ENCODE measurements at places on chromosomes 5 and 9. TPM values are rescaled to one million over a fixed set of nuclear protein-coding genes. Genes with fewer than 3 reads are reported as not detected.

GBA2 gene
- polyA plus RNA-seq: 36.9 TPM

DRD1 gene
- 0.41 TPM for polyA plus RNA-seq

TXNDC8 gene
- polyA plus RNA-seq: 0.02 TPM

SH2D3C gene
- polyA plus RNA-seq: 25.1 TPM

QRFP gene
- 0.21 TPM for polyA plus RNA-seq

OLFM1 gene
- polyA plus RNA-seq: 24.5 TPM

NEURL1B gene
- polyA plus RNA-seq: 5.3 TPM

GCNT4 gene
- 20.7 TPM for polyA plus RNA-seq

PCDHGB1 gene
- polyA plus RNA-seq: 0.11 TPM

ENTREP1 gene
- 16.1 TPM for polyA plus RNA-seq

GMCL2 gene
- polyA plus RNA-seq: under 0.01 TPM

TMEM215 gene
- polyA plus RNA-seq: 0.02 TPM

LECT2 gene
- not detected for polyA plus RNA-seq

PCSK1 gene
- polyA plus RNA-seq: 0.48 TPM

IGFBPL1 gene
- polyA plus RNA-seq: 0.55 TPM

FAM120A gene
- 56.4 TPM for polyA plus RNA-seq

PCDHB12 gene
- 0.18 TPM for polyA plus RNA-seq

SH3GL2 gene
- polyA plus RNA-seq: 1.8 TPM

SPATA31D4 gene
- polyA plus RNA-seq: 0.05 TPM

LTC4S gene
- polyA plus RNA-seq: 2.8 TPM

SPAAR gene
- 1.2 TPM for polyA plus RNA-seq

RNF224 gene
- polyA plus RNA-seq: 0.16 TPM
